ENCODE measurements at places on chromosomes 4 and X. TPM values are rescaled to one million over a fixed set of nuclear protein-coding genes. Genes with fewer than 3 reads are reported as not detected.
A peak's percentile ranks its signal among the peaks of the same experiment; 100 is the strongest.

DDX60 gene
- total RNA-seq = 4.7 TPM

- H3K27me3 ChIP-seq = no peaks in the 10 kb centered on the region
- DNase-seq = no peak
- H3K36me3 ChIP-seq = no peaks in the 10 kb centered on the region
- H3K4me1 ChIP-seq = no peaks in the 10 kb centered on the region
- H3K4me3 ChIP-seq = no peak overlapping the region
- no peak overlapping the region for H3K27ac ChIP-seq
Measured at GRCh38 chr4:8359193-8359592, 81.3 kb downstream of the ACOX3 start.

DNA sequence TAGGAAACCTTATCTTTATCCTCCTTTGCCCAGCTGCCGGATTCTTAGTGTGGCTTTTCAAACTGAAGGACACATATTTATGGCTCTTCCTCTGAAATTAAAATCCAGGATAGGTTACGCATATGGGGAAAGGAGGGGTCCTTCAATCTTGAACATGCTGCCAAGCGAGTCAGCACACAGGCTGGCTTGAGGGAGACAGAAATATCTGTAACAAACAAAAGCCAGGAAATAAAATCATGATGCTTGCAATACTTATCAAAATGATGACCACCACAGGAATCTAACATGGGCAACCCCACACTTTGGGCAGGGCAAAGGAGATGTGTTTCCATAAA lies 196.4 kb upstream of the LDB2 start:
- no peaks in the 10 kb centered on the region for H3K4me1 ChIP-seq
- no peak overlapping the region for H3K4me3 ChIP-seq
- no peak for DNase-seq
- H3K27ac ChIP-seq = no peak overlapping the region
- no peaks in the 10 kb centered on the region for H3K27me3 ChIP-seq

JCHAIN gene
- 0.55 TPM for total RNA-seq

- no peak overlapping the region for H3K4me3 ChIP-seq
- no peaks in the 10 kb centered on the region for H3K4me1 ChIP-seq
- H3K27ac ChIP-seq = no peak overlapping the region
- no peaks in the 10 kb centered on the region for H3K27me3 ChIP-seq
- no peaks in the 10 kb centered on the region for H3K36me3 ChIP-seq
- no peak for DNase-seq
Measured at GRCh38 chr4:82624819-82625218, 63.0 kb upstream of the TMEM150C start.

USP51 gene
- total RNA-seq = 0.82 TPM

GPRASP1 gene
- 2.1 TPM for total RNA-seq

GYPE gene
- total RNA-seq = not detected

DNA sequence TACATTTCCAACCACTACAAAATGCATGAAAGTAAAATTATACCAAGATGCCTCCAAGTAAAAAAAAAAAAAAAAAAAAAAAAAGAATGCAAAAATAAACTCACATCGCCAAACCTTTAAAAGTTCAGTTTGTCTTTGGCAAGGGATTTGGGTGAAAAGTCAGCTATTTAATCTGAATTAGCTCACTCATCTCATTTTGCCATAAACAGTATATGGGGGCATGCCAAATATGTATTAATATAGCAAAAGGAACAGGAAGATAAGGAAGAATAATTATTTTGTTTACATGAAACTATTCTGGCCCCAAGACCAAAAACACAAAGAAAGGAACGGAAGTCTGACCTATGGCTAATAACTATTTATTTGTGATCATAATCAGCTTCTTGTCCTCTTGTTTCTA lies 114.7 kb upstream of the SLC6A14 start:
- H3K4me3 ChIP-seq = no peak overlapping the region
- no peak for DNase-seq
- no peaks in the 10 kb centered on the region for H3K4me1 ChIP-seq
- no peaks in the 10 kb centered on the region for H3K36me3 ChIP-seq

GRCh38 chr4:38803833-38804653 lies 548 bp downstream of the TLR1 start:
- H3K36me3 ChIP-seq = no peaks in the 10 kb centered on the region
- no peaks in the 10 kb centered on the region for H3K4me1 ChIP-seq
- peak overlapping the region; percentile 40 for H3K4me3 ChIP-seq
- no peaks in the 10 kb centered on the region for H3K27me3 ChIP-seq
- H3K27ac ChIP-seq = peak overlapping the region; percentile 8

DNA sequence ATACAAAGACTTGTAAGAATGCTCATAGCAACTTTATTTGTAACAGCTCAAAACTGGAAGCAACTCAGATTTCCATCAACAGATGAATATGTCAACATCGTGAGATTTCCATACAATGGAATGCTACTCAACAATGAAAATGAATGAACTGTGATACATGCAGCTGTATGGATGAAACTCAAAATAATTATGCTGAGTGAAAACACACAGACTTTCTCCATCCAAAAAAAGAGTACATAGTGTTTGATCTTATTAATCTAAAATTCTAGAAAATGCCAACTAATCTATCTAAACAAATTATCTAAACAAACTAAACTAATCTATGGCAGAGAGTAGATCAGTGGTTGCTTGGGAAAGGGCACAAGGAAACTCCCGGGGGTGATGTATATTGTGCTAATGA lies 42.7 kb downstream of the PPP1R2C start:
- no peak overlapping the region for H3K4me3 ChIP-seq
- H3K27ac ChIP-seq = no peak overlapping the region
- H3K27me3 ChIP-seq = no peaks in the 10 kb centered on the region
- no peaks in the 10 kb centered on the region for H3K4me1 ChIP-seq

- H3K27me3 ChIP-seq = no peaks in the 10 kb centered on the region
- peak overlapping the region; percentile 95 for H3K4me3 ChIP-seq
- peak overlapping the region; percentile 89 for H3K27ac ChIP-seq
Measured at GRCh38 chr4:185424905-185425646, 688 bp downstream of the UFSP2 start.

GRCh38 chr4:121898150-121898549 lies 27.9 kb upstream of the BBS7 start:
- H3K27me3 ChIP-seq = no peaks in the 10 kb centered on the region
- H3K4me1 ChIP-seq = no peaks in the 10 kb centered on the region

DNA sequence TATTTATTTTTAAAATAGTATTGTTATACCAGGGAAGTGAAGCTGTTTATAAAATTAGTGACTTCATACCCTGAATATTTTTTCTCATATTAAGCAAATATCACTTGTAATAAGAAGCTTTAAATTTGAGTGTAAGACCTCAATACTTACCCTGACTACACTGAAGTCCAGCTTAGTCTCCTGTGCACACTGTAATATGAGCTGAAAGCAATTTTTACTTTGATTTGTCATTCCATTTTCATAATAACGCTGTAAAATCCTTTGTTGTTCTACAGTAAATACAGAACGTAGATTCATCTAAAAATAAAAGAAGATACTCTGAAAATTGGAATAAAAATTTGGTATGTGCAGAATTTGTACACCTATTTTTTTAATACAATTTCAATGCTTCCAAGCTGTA lies 27.2 kb downstream of the HDX start:
- H3K27me3 ChIP-seq = no peaks in the 10 kb centered on the region
- no peaks in the 10 kb centered on the region for H3K36me3 ChIP-seq
- H3K4me3 ChIP-seq = no peak overlapping the region
- H3K27ac ChIP-seq = no peak overlapping the region
- no peaks in the 10 kb centered on the region for H3K4me1 ChIP-seq

DNA sequence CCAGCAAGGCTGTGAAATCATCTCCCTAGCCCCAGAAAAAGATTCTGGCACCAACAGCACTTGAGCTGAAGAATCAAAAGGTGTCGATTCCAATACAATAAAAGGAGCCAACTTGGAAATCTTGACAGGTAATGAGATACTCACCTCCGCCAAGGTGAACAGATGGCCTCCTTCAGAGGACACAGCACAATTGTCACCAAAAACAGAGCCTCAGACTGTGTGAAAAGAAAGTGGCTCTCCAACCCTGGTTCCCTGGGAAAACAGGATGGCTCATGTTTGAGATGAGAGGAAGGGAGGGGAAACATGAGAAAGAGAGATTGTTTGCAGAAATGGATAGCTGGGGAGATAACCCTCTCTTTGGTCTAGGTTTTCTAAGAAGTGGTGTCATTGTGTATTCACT lies 168.9 kb downstream of the HS3ST1 start:
- H3K36me3 ChIP-seq = no peaks in the 10 kb centered on the region
- no peak for DNase-seq
- H3K27ac ChIP-seq = no peak overlapping the region

ADGRG4 gene
- total RNA-seq = 0.04 TPM

PCDH10 gene
- total RNA-seq = not detected

- H3K4me3 ChIP-seq = no peak overlapping the region
- no peaks in the 10 kb centered on the region for H3K27me3 ChIP-seq
- no peaks in the 10 kb centered on the region for H3K36me3 ChIP-seq
- no peak overlapping the region for H3K27ac ChIP-seq
- no peak for DNase-seq
Measured at GRCh38 chr4:179110356-179110755, 1668.1 kb upstream of the AGA start.

TMEM164 gene
- total RNA-seq = 61.2 TPM

GRCh38 chr4:113141901-113142346 lies 92.5 kb downstream of the ANK2 start:
- no peaks in the 10 kb centered on the region for H3K36me3 ChIP-seq
- H3K4me1 ChIP-seq = peaks cover 9% of the 10 kb centered on the region
- peak overlapping the region; percentile 18 for H3K27ac ChIP-seq
- H3K27me3 ChIP-seq = no peaks in the 10 kb centered on the region

DNA sequence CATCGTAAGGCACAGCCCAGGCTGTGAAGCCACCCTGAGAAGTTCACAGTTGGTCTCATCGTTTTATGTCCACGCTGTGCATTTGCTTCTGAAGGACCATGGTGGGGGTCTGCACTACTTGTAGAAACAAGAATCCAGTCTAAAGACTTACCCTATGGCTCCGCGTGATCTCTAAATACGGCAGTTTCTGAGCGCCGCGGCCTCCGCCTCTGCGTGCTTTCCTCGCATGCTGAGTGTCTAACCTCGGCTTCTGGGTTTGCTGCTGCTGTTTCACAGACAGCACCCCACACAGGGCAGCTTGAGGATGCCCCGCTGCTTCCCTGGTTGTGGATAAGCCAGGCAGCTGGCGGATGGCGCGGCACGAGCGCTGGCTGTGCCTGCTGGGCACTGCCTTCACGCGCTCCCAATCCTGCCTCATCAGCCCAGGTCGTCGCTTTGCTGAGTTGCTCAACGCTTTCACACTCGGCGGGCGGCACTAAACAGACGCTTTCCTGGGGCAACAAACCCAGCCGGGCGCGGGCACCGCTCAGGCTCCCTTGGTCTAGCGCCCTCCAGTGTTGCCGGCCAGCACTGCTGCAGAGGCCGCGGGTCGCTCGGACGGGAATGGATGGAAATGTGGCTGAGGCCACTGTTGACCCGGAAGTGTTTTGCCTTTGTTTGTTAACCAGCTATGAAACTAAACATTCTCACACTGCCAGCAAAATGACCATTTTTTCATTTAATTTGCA lies 39.2 kb downstream of the FGFRL1 start:
- H3K36me3 ChIP-seq = no peaks in the 10 kb centered on the region
- peak; percentile 7 for DNase-seq
- H3K27ac ChIP-seq = no peak overlapping the region
- peaks cover 9% of the 10 kb centered on the region for H3K4me1 ChIP-seq
- no peak overlapping the region for H3K4me3 ChIP-seq

WNK3 gene
- 0.02 TPM for total RNA-seq

PTTG2 gene
- not detected for total RNA-seq

GRCh38 chr4:56684320-56685050 lies 3.4 kb upstream of the HOPX start:
- no peaks in the 10 kb centered on the region for H3K4me1 ChIP-seq
- no peaks in the 10 kb centered on the region for H3K27me3 ChIP-seq
- no peaks in the 10 kb centered on the region for H3K36me3 ChIP-seq
- H3K27ac ChIP-seq = no peak overlapping the region
- no peak overlapping the region for H3K4me3 ChIP-seq

- no peak overlapping the region for H3K4me3 ChIP-seq
- no peak overlapping the region for H3K27ac ChIP-seq
- H3K4me1 ChIP-seq = no peaks in the 10 kb centered on the region
- no peaks in the 10 kb centered on the region for H3K27me3 ChIP-seq
Measured at GRCh38 chr4:107945809-107946208, 14.5 kb downstream of the CYP2U1 start.

DNA sequence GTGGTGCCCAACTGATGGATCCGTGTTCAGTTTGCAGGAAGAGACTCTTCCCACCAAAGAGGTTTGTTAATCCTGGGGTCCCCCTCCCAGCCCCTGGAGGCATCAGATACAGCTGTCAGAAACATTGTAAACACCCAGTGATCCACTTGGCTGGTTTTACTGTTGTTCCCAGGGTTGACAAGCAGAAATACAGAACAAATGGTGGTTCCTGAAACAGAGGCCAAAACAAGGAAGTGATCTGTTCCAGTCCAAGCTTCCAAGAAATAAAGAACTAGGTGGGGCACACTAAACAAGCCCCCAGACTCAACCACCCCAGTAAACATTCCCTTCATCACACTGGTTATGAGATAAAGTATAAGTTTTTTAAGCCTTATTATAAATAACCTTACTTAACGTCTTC lies 1.4 kb downstream of the TMLHE start:
- no peak for DNase-seq
- peaks cover 4% of the 10 kb centered on the region for H3K4me1 ChIP-seq
- H3K36me3 ChIP-seq = no peaks in the 10 kb centered on the region
- H3K27ac ChIP-seq = peak overlapping the region; percentile 96

SCFD2 gene
- 8.9 TPM for total RNA-seq

DNA sequence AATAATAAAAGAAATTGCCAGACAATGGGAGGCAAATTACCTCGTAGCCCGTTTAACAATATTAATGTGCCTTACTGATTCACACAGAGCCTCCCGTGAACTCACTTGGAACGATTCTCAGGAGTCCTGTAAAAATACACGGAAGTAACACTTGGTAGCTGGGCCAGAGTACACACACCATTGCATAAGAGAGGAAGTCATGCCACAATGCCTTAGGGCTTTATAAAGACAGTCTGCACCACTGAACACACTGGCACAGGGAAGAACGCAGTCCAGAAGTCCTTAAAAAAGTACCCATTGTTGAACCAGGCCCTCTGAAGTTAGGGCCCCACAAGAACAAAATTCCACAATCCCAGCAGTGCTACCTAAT lies 15.1 kb downstream of the SLC2A9 start:
- H3K27me3 ChIP-seq = no peaks in the 10 kb centered on the region
- peak overlapping the region; percentile 62 for H3K27ac ChIP-seq
- peak; percentile 68 for DNase-seq
- no peaks in the 10 kb centered on the region for H3K36me3 ChIP-seq
- no peak overlapping the region for H3K4me3 ChIP-seq

- H3K4me3 ChIP-seq = no peak overlapping the region
- H3K36me3 ChIP-seq = peaks cover 4% of the 10 kb centered on the region
- DNase-seq = no peak
- H3K27me3 ChIP-seq = no peaks in the 10 kb centered on the region
- peak overlapping the region; percentile 58 for H3K27ac ChIP-seq
- H3K4me1 ChIP-seq = peaks cover 4% of the 10 kb centered on the region
Measured at GRCh38 chr4:8086783-8087445, 71.7 kb downstream of the ABLIM2 start.

DNA sequence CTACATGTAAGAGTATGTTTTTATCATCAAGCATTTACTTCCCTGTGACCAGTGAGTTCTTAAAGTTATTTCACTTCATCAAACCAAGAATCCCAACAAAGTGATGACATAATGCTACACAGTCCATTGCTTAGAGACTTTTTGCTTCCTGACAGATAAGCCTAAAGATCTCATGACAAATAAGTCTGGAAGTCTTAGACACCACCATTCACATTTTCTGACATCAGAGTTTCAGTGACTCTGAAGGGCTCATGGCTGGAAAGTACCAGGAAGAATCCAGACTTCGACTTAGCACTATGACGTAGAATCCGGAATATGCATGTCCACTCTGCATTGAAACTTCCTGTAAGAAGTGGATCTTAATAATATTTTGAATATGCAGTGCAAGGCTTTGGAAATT lies 53.7 kb downstream of the CLDN22 start:
- no peak overlapping the region for H3K4me3 ChIP-seq
- H3K4me1 ChIP-seq = peaks cover 4% of the 10 kb centered on the region
- no peak for DNase-seq
- no peaks in the 10 kb centered on the region for H3K27me3 ChIP-seq
- H3K27ac ChIP-seq = no peak overlapping the region

Measured in gastrocnemius medialis (tissue), 4 donors.